Lower leg skin (tissue), 4 donors: ENCODE measurements at places on chromosomes 7 and 10. TPM values are rescaled to one million over a fixed set of nuclear protein-coding genes. Genes with fewer than 3 reads are reported as not detected.

Gene GDF2
- total RNA-seq: not detected

Gene CRYGN
- not detected for total RNA-seq

Gene DPP6
- total RNA-seq: 1.0 TPM

Gene TMEM196
- total RNA-seq: not detected

Gene NIPSNAP2
- 36.4 TPM for total RNA-seq

Gene MSMB
- total RNA-seq: 46.7 TPM

Gene JCAD
- 14.7 TPM for total RNA-seq
